ENCODE measurements at places on chromosomes 4 and X. TPM values are rescaled to one million over a fixed set of nuclear protein-coding genes. Genes with fewer than 3 reads are reported as not detected.
A peak's percentile ranks its signal among the peaks of the same experiment; 100 is the strongest.

DNA sequence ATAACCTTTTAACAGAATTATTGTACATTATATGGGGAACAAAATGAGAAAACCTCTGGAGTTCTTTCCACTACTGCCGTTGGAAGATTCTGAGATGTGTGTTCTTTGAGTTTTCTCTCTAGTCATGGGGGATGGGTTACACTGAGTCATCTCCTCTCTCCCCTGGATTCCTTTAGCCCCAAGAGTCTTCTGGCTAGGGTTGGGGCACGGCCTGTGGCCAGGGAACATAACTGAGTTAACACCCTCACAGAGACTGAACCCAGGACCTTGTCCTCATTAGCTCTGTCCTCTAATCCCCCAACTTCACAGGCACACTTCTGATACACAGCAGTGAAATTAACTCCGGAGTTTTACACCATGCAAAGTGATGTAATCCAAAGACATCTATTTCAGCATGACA lies 142.3 kb upstream of the F9 start:
- no peak for DNase-seq

Gene SH3RF1
- total RNA-seq, result 1.8 TPM

- peak; percentile 37 for DNase-seq
Observed at GRCh38 chrX:119605464-119606279, 552 bp downstream of the NKRF start.

- DNase-seq, result no peak
Observed at GRCh38 chr4:108820492-108821350, 57.9 kb upstream of the ETNPPL start.

GRCh38 chrX:65679071-65679540 lies 11.7 kb downstream of the MSN start:
- DNase-seq, result no peak

DNA sequence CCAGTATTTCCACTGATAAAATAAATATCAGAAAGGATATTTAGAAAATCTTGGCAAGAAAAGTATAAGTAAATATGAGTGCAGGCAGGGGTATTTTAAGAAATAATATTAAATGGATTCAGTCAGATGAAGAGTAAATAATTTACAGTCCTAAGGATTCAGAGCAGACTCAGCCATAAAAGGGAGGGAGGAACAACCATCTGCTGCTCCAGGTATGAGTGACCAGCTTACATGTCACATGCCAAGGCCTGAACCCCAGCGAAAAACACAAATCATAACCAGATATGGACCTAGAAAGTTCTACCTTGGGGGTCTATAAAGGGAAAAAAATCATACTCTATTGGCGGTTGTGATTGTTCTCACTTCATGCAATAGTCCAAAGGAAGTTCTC lies 166.8 kb downstream of the COL4A6 start:
- DNase-seq, result no peak

Gene HSFX1
- total RNA-seq, result 0.92 TPM

Gene IL2
- total RNA-seq, result not detected

Measured in liver (tissue), 10 donors.